ENCODE measurements at places on chromosomes 13 and 19. TPM values are rescaled to one million over a fixed set of nuclear protein-coding genes. Genes with fewer than 3 reads are reported as not detected.

DNA sequence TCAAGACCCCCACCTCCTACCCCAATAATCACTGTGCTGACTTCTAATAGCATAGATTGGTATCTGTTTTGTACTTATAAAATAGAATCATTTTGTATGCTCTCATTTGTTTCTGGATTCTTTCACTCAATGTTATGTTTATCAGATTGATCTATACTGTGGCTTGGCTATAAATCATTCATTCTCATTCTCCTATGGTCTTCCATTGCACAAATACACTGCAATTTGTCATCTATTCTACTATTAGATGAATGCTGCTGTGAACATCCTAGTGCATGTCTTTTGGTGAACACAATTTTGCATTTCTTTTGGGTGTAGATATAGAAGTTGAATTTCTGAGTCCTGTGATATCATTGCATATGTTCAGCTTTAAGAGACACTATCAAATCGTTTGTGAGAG, 94.8 kb upstream of the AKAP11 start:
- no peak for DNase-seq

DNA sequence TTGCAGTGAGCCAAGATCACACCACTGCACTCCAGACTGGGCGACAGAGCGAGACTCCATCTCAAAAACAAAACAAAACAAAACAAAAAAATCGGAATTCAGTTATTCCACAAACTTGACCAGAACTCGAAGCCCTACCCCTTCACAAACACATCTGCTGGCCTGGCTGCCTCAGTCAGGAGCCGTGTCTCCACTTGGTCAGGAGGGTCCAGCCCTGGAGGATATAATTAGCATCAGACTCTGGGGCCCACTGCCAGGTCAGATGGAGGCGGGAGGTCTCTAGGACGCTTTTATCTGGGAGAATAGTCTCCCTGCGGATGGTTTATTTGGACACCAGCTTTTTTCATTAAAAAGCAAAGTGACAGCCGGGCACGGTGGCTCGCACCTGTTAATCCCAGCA, 8.0 kb downstream of the ELL start:
- peak; percentile 88 for DNase-seq

KLK3 gene
- not detected for total RNA-seq

CEACAM7 gene
- 1.4 TPM for total RNA-seq

CEACAM3 gene
- total RNA-seq = not detected
